ENCODE measurements at places on chromosomes 16 and 17.

GRCh38 chr17:78924481-78925151, 571 bp downstream of the TIMP2 start:
- DNase-seq = no peak

- no peak for DNase-seq
Measured at GRCh38 chr16:3866703-3867431, 13.6 kb downstream of the CREBBP start.

GRCh38 chr17:72921347-72922054, 171.0 kb downstream of the SLC39A11 start:
- no peak for DNase-seq

DNA sequence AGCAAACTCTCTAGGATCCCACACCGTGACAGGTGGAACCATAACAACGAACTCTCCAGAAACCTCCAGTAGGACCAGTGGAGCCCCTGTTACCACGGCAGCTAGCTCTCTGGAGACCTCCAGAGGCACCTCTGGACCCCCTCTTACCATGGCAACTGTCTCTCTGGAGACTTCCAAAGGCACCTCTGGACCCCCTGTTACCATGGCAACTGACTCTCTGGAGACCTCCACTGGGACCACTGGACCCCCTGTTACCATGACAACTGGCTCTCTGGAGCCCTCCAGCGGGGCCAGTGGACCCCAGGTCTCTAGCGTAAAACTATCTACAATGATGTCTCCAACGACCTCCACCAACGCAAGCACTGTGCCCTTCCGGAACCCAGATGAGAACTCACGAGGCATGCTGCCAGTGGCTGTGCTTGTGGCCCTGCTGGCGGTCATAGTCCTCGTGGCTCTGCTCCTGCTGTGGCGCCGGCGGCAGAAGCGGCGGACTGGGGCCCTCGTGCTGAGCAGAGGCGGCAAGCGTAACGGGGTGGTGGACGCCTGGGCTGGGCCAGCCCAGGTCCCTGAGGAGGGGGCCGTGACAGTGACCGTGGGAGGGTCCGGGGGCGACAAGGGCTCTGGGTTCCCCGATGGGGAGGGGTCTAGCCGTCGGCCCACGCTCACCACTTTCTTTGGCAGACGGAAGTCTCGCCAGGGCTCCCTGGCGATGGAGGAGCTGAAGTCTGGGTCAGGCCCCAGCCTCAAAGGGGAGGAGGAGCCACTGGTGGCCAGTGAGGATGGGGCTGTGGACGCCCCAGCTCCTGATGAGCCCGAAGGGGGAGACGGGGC, 1.3 kb downstream of the SPN start:
- no peak for DNase-seq

GRCh38 chr16:7921345-7921744, 588.7 kb downstream of the RBFOX1 start:
- no peak for DNase-seq

DNA sequence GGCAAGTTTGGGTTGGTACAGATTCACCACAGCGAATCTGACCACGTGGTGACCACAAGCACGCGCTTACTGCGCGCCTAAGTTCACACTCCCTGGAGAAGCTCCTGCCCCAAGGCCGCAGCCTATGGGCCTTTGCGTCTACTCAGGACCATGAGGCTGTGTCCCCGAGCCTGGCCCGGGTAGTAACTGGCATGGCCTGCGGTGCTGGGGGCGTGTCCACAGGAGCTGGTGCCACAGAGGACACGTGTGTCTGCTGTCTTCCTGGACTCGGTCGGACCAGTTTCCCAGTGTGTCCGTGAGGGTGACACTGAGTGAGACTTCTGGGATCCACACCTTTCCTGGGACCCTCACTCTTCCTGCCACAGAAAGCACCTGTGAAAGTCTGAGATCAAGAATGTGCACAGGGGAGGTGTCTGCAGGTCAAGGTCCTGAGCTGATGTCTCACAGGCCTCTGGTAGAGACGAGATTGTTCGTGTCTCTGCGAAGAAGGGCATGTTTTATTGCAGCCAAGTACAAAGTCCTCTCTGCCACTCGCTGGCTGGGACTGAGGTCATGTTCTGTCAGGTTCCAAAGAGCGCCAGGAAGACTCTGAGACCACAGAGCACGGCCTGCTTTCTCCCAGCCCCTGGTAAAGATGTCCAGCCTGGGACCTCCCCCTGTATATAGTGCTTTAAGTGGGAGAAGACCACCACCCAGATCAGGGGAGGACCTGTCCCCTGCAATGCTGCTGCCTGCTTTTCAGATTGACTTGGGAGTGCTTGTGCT, 25.2 kb upstream of the CAPN15 start:
- no peak for DNase-seq

- peak; percentile 44 for DNase-seq
Measured at GRCh38 chr17:19867329-19868078, at the start of gene ULK2. Gene ULK2 (minus strand): TSS chr17:19867936. CDS start chr17:19867417, 519 bp downstream.

DNA sequence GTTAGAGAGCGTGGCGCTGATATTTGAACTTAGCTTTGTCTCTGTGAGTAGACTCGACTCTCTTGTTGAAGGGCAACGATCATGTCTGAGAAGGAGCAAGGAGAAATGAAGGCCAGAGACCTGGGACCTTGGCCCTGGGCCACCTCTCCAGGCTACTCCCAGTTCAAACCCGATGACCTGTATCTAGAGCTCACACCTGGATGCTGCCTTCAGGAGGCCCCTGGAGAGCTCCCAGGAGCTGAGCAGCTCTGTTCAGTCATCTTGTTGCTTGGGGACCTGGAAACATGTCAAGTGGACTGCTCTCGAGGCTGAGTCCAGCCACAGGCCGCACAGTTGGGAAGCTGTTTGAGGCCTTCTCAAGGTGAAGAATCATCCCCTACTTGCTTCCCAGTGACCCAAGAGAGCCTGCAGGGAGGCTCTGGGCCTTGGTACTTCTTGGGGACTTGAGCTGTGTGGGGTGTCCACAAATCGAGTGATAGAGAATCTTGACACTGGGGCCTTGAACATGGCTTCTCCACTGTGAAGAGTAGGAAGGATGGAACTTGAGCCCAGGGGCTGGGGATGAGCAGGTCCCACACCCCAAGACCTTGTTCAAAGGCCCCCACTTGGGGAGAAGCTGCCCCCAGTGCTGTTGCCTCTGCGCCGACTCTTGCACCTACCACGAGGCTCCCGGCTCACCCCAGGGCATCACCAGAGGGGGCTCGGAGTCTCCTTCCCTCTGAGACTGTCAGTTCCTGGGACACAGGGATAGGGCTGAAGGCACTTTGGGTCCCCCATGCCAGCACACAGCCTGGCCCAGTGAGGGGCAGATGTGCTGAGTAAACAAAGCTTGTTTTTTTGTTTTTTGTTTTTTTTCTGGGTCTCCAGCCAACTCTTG, 112.1 kb downstream of the IRX5 start:
- no peak for DNase-seq

- DNase-seq = no peak
Measured at GRCh38 chr16:81369888-81370504, 55.2 kb downstream of the GAN start.

Measured in SW 1271 (cell line).